ENCODE measurements at places on chromosomes 2 and 18.

DNA sequence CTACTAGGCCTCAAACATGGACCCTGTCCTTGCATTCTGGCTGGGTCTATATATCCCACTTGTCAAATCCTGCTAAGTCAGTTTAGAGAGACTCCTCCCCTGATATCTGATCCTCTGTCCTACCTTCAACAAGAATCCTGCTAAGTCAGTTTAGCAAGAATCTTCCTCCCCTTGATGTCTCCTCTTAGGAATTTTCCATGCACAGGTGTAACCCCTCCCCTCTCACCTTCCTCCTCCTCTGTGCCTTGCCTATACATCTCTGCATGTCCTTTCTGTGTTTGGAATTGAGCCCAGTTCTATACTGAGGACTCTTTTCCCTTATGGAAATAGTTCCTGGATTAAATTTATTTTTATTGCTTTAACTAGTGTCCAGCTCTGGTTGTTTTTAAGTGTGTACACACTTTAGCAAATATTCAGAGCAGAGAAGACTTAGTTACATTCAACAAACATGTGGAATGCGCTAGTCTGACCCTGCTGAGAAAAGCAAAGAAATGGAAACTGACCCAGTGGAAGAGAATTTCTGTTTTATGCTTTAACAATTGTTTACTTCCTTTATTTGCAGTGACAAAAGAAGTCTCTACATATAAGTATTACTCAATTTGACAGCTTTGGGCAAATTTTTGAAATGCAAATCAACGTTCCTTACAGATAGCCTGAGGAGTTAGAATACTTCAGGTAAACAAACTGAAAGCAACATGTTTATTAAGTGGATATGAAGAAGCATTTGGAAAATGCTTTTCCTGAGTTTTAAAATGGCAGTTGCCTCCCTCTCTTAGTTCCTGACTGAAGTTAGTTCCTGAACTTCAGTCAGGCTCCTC lies 80.6 kb downstream of the RIT2 start:
- peak; percentile 76 for DNase-seq

DNA sequence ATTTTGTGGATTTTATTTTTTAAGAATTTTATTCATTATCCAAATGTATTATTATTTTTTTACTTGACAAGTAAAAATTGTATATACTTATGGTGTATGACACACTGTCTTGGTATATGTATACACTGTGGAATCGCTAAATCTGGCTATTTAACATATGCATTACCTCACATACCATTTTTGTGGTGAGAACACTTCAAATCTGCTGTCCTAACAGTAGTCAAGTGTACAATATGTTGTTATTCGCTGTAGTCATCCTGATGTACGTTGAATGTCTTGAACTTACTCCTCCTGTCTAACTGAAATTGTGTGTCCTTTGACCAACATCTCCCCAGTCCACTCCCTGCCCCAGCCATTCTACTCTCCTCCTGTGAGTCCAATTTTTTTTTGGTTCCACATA lies 153.2 kb upstream of the PTPRM start:
- no peak for DNase-seq

GRCh38 chr2:168594778-168595177 lies 138.7 kb downstream of the CERS6 start:
- no peak for DNase-seq

DNA sequence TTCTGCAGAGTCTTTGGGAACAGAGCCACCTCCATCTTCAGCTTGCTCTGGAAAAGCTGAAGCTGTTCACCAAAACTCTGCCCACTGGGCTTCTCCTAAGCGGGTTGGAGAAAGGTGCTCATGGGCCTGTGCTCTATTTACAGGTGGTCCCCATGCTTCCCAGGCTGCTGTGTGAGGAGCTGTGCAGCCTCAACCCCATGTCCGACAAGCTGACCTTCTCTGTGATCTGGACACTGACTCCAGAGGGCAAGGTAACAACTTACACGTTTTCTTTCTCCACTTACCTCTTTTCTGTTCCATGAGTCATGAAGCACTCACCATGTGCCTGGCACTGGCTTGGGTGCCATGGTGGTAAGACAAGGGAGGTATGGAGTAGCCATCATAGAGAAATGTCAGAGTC lies 129.5 kb upstream of the ALPP start:
- no peak for DNase-seq

DNA sequence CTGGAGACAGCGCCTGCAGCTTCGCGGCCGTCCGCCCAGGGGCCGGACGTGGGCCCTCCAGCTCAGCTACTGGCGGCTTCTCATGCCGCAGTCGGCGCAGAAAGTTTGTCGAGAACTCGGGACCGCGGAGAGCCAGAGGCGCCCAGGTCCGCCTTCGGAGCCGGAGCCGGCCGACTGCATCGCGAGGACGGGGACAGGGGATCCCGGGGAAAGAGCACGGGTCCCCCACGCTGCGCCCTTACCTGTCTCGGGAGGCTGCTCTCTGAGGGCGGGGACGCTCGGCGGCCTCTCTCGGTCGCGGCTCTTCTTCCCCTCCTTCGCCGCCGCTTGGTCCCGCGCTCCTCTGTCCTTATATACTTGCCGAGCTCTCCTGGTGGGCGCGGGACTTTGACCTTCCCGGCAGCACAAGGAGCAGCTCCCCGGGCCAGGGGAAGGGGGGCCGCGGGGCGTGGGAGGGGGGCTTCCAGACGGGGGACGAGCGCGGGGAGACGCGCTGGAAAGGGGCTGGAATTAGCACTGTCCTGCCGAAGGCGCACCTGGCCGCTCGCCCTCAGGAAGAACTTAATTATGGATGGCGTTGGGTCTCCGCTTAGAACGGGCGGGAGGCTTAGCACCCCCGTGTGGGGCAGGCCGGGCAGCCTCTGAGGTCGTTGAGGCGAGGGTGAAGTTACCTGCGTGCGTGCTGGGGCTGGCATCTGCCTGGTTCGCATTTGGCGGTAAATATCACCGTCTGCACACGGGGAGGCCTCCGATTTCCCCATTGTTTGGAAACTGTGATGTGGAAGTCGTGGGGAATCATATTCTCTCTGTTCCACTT lies at the start of gene POMC:
TSS of gene POMC (minus strand) at position 325 of the 817 bp plus-strand sequence. CDS start 3,808 bp downstream, outside the sequence.
- DNase-seq = peak; percentile 56
